Kasumi-1 (cell line): ENCODE measurements at places on chromosomes 11 and 22.
A peak's percentile ranks its signal among the peaks of the same experiment; 100 is the strongest.

- no peak for DNase-seq
These were observed 966 bp upstream of the CASP12 start for GRCh38 chr11:104899226-104899625.

DNA sequence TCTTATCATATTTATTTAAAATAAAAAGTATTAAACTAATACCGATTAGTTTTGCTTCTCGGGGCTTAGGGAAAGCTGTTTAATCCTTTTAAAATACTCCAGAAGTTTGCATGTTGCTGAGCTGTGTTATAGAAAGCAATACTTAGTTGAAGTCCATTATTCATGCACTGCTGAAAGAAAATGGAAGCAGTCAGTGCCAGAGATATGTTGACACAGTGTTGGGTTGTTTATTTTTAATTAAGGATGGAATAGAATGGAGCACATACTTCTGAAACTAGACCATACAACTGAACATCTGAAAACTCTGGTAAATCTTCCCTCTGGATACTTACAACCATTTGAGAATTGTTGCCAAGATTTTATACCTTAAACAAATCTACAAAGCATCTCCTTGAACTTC is 282.7 kb upstream of the CCDC179 start:
- no peak for DNase-seq

DNA sequence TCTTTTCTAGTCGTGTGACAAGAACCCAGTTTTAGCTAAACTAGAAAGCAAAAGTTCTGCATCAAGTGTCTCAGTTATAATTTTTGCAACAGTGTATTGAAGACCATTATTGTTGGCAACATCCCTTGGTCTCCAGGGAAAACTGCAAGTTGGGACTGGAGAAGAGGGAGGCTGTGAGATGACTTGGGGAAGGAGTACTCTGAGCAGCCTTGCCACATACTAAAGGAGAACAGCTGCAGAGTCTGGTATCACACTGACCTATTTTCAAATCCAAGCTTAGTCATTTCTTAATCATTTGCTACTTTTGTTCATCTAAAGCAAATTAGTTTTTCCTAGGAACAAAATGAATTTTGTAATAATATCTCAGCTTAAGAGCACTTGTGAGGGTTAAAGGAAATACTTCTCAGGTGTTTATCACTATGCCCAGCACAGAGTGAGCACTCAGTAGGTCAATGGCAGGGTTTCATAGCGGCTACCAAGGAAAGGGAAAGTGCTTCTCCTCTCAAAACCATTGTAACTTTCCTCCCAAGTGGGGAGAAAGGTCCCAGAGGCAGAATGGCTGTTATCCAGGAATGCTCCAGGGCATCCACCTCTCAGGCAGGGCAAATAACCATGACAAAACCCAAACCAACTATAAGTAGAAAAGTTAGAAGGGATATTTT is 247.1 kb downstream of the C11orf87 start:
- no peak for DNase-seq

DNA sequence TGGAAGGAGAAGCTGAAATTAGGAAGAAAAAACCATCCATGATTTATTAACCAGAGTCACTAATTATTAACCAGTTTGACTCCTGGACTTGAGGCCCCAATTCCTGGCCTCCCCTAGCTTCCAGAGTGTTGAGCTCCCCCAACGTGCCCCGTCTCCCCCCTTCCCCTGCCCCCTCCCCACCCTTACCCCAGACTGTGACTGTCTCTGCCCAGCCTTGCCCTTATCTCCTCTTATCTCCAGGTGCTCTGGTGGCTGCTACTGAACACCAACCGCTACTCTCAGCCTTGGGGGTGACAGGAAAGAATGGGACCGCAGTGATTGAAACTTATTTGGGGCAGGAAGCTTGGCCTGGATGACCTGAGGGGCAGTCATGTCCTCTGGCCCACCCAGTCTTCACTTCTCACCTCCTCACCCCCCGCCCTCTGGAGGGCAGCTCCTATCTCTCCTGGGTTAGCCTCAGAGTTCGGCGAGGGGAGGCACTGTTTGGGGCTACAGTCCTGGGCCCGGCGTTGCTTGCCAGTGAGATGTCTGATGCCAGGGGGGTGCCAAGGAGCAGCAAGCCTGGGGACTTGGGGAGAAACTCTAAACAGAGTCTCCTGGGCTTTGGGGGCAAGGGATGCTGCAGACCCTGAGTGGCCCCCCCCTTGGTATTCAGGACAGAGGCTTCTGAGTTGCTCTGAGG is 15.5 kb downstream of the NECTIN1 start:
- no peak for DNase-seq

DNA sequence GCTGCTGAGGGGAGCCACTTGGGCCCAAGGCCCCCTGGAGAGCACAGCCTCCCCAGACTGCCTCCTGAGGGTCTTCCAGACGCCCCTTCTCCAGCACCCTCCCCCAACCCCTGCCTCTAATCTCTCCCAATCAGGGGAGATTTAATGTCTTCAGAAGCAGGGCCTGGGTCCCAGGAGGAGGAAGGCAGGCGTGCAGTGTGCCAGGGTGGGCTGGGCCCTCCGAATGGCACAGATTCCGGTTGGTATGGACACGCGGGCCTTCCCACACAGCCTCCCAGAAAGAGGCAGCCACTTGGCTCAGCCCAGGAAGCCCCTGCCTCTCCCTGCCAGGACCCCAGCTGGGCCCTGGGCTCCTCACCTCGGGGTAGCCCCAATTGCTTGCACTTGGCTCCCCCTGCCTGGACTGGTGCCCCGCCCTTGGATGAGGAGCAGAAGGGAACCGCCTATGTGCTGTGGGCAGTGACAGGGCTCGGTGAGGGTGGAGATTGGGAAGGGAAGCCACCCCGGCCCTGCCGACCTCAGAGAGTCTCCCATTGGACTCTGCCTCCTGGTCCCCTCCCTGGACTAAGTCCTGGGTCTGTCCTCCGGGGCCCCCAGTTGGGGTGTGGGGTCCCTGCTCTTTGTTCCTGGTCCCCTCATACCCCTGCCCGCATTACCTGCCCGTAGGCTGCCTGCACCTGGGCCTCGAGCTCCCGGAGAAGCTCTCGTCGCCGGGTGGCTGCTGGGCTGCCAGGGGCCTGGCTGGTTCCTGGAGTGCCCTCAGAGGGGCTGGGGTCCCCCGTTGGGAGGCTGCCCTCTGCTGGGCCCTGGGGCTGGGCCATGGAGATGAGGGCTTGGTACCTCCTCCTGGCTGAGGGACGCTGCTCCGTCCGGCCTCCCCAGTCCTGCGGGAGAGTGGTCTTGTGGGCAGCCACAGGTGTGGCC is 572 bp upstream of the CABP2 start:
- no peak for DNase-seq

GRCh38 chr11:130101661-130102060 is 32.0 kb downstream of the APLP2 start:
- no peak for DNase-seq

- DNase-seq = no peak
These were observed 15.9 kb downstream of the INCENP start for GRCh38 chr11:62139526-62140303.

DNA sequence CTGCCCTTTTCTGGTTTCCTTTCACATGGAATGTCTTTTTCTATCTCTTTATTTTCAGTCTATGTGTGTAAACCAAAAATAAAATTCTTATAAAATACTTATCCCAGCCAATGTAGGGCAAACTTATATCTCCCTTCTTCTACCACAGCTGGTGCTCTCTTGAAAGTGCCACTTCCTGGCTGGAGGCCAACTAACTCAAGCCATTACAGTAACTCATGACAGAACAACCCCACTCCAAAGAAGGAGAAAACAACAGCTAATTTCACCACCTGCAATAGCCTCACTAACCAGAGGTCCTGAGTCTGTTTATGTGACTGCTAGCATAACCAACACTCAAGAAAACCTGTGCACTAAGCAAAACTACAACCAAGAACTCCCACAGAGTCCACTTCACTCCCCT is 74.9 kb upstream of the DBX1 start:
- DNase-seq = no peak

DNA sequence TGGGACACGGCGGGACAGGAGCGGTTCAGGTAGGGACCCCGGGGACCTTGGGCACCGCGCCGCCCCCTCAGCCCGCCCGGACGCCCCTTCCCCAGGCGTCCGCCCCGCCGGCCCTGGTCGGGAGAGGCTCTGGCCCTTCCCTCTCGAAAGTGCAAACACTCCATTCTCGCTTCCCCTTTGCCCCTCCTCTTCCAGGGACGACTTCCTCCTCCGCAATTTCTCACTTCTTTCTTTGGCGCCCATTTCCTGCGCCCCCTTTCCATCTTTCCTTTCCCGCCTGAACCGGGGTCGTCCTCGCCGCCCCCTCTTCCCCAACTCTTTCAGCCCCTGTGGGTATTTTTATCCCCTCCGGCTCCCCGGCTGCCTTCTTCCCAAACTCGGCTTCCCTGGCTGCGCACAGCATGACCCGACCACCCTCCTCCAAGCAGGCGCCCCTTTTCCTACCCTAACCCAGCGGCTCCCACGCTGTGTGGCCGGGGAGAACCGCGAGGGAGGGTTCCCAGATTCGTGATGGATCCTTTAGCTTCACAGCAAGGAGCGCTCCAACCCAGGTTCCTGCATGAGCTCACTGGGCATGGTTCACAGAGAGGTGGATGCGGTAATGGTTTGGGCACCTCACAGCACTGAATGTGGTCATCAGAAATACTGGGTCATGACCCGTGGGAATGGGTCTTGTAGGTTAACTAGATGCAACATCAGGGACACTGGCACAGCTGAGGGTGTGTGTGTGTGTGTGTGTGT is 689 bp downstream of the RAB39A start:
- peak; percentile 18 for DNase-seq

GRCh38 chr11:133306019-133306418 is 226.3 kb downstream of the OPCML start:
- no peak for DNase-seq

DNA sequence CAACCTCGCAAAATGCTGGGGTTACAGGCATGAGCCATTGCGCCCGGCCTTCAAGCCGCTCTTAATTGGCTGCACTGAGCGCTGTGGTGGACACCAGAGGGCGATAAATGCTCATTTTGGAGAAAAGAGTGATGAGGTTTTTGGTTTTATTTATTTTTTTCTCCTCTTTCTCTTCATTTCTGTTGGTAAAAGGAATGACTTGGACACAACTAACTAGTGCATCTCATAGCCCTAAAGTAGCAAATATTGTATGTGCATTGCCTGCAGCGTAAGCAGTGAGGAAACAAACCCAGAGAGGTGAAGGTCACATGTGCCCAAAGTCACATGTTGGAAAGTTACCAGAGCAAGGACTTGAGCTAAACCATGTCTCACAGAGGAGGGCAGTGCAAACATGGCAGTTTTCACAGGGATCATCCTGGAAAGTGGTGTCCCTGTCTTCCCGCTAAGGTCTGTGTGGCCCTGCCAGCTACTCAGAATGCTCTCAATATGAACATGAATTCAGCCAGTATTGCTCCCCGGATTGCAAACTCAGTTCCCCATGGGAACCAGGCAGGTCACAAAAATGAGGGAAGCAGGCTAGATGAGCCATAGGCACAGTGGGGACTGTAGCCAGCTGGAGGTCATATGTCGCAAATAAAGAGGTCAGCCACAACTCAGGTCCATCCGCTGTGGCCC is 8.6 kb upstream of the CD82 start:
- peak; percentile 49 for DNase-seq

- DNase-seq = peak; percentile 18
These were observed 720 bp downstream of the UFD1 start for GRCh38 chr22:19478045-19478900.

DNA sequence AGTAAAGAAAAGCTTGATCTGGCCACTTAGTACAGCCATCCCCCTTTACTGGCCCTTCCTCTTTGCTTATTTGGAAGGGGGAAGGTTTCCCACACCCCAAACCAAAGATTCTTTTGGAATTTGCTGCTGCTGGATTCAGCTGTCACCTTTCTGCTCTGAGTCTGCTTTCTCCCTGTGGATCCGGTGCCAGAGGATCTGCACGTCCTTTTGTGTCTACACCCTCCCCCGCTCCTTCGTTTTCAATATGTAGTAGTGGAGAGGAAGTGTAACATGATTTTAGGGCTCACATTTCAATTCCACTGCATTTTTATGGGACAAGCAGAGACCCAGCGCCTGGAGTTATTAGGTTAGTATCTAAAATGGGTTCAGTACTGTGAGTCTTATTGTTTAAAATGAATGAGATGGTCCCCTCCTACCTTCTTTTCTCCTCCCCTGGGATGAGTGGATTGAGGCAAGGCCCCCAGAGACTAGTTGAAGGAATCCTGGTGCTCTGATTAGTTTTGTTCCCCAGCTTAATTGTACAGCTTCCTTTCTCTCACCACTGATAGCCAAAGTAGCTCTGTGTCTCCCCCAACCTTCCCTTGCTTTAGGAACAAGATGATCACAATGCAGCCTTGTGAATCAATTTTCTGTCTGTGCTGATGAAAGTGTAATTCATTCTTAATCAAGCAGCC is 30.5 kb upstream of the CABP7 start:
- DNase-seq = no peak
